ENCODE measurements at places on chromosomes 1 and 21.
A peak's percentile ranks its signal among the peaks of the same experiment; 100 is the strongest.

DNA sequence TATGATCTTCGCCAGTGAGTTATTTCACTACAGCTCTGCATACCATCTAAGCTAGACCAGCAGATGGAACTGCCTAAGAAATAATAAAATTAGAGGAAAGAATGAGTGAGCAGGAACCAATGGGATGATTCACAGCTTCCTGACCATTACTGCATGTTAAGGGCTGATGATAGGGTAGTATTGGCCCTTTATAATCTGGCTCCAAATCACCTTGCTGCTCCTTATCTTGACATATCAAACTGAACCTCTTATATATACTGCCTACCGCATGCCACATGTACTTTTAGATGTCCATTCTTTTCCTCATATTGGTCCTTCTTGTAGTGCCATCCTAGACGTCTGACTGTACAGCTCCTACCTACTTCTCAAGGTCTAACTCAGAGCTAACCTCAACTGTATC lies 524.4 kb downstream of the DPYD start:
- no peak for DNase-seq

DNA sequence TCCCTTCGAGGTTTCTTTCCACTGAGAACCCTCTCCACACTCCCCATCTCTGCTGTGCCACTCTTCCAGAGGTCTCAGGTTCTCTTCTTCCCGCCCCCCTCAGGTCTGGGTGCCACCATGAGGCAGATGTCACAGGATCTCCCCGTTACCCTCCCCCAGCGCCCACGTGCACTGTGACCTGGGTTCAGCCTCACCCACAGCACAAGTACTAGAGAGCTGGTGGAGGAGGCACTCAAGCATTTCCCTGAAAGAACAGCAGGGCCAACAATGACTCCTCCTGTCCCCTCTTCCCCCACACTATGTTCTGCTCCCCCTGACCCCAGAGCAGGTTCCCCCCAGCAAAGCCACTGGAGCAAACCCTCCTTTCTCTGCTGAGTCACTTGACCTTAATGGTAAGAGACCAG lies 14.3 kb downstream of the PLEKHA6 start:
- no peak for DNase-seq

DNA sequence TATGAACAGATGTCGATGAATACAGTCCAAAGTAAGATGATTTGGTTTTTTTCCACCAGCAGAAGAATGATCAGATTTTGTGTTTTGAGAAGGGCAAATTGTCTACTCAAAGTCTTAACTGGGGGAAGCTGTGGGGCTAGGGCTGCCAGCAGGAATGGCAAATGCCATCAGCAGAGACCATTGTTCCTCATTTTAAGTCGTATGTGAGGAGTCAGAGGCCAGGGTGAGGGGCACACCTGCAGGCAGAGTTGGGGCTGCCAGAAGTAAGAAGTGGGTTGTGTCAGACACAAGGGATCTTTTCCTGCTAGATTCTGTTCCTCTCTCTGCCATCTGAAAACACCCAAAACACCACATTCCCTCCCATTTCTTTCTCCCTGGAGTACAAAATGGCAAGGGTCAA lies 8.7 kb downstream of the PARK7 start:
- no peak for DNase-seq

DNA sequence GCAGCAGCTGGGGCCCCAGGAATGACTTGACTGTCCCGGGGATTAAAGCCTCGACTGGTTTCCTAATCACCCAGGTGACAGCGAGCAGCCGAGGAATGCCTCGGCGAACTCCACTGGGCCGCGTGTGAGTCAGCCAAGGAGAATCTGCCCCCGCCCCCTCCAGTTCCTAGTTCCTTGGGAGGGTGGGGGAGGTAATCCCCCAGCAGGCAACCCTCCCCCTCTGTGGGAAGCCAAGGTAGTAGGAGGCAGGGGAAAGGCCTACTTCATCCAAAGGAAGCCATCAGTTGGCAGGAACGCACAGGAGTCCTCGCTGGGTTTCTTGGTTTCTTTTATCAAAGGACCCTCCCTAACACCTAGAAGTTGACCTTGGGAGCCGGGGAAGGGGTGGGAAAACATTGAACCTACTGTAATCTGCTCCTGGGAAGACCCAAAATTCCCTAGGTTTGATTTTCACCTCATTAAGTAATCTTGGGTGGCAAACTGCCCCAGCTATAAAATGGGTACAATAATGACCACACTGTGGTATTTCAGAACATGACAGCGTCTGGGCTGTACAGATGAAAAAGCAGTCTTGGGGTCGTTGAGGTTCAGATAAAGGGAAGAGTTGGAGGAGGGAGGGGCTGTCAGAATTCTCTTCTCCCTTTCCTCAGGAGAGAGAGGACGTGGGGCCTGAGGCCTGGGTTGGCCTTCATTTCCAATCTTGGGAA lies 1.4 kb downstream of the TENT5B start:
- DNase-seq: no peak

DNA sequence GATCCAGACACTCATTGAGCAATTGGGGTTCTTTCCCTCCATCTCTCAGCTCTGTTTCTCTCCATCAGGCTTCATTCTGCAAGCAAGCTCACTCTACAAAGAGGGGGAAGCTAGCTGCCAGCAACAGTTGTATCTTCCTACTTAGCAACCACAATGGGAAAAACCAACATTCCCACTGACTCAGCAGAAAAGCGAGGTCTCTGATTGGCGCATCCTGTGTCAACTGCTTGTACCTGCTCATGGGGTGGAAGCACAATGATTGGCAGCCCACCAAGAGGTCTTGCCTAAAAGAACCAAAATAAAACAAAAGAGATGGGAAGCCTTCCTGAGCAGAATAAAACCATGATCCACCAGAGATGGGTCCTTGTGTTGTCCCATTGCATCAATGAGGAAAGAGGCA lies 4.0 kb upstream of the CDA start:
- DNase-seq: no peak

DNA sequence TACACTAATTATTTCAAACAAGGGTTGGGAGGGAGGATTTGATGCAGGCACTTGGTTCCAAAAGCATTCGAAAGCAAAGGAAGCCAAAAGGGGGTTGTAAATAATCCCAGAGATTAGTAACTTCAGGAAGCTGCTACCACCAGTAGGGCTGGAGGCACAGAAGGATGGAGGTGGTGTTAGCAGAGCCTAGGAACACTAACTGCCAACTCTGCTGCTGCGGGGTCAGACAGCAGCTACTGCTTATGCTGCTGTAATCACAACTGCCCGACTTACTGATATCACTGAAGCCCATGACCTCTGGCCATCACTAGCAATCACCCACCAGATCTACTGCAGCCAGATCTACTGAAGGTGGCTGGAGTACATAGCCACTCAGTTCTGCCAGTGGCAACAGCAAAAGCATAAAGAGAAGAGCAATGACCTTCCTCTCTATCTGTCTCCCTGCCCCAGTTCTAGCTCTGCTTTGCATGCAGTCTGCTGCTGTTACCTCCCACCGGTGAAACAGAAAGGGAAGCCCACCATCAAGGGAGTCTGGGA lies 408.5 kb downstream of the PLPP3 start:
- no peak for DNase-seq

DNA sequence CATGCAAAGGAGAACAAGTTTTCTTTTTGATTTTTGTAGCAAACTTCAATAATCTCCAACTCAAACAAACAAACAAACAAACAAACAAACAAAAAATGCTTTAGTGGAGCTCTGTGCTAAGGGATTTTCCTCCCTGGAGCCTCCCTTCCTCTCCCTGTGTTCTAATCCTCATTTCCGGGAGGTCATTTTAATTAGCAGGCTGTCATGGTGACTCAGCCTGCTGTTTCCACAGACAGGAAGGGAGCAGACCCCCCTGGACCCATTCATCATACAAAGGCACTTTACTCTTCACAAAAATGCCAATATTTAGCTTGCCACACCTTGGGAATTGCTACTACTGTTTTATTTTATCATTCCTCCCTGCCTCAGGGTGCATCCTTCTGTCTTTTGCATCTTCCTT lies 61.0 kb upstream of the SPATA6 start:
- DNase-seq: no peak

DNA sequence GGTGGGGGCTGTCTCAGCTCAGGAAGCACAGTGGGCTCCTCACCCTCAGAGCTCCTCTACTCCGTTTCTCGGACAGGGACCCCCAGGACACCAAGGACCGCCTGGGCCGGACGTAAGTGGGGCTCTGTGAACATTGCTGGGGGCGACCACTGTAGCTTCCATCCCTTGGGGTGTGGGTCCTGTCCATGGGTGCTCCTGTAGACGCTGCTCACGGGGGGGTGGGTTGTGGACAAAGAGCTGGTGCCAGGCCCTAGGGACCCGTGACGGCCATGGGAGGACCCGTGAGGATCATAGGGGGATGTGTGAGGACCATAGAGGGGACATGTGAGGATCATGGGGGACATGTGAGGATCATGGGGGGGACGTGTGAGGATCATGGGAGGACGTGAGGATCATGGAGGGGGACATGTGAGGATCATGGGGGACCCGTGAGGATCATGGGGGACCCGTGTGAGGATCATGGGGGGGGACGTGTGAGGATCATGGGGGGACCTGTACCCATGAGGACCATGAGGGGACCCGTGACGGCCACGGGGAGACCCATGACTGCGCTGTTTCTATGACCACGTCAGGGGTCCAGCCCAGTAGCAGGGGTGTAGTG lies 18.1 kb downstream of the COL6A1 start:
- DNase-seq: no peak

- DNase-seq: no peak
These were observed 14.3 kb downstream of the GPR137B start for GRCh38 chr1:236156512-236157208.

DNA sequence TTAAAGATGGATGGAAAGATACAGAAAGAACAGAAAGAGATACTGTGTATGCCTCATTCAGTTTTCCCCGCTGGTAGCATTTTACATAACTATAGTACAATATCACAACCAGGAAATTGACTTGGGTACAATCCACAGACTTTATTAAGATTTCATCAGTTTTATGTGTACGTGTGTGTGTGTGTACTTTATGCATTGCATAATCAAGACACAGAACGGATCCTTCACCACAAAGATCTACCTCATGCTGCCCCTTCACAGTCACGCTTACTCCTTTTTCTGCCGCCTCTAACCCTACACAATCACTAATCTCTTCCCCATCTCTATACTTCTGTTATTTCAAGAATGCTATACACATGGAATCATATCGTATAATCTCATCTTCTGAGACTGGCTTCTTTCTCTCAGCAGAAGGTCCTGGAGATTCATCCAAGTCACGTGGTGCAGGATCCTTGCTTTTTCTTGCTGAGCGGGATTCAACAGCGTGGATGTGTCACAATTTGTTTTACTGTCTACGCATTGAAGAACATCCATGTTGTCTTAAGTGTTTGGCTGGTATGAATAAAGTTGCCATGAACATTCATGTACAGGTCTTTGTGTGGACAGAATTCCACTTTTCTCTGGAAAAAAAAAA lies 76.7 kb downstream of the SLC35F3 start:
- no peak for DNase-seq

- no peak for DNase-seq
These were observed 70.3 kb downstream of the KIF1B start for GRCh38 chr1:10280439-10281350.

DNA sequence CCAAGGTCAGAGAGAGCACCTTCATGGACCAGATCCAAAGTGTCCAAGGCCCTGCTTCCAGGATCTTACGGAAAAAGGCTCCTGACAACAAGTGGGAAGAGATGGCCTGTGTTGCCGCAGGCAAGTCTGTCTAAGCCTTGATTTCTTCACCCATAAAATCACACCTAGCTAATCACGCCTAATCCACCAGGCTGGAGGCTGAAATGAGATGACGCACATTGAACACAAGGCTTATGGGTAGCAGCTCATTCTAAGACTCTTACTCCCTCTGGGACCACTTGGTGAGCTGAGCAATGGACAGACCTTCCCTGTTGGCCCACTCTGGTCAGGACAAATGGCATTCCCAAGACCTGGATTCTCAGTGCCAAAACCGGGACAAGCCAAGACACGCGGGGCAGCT lies 38.2 kb downstream of the GRIK3 start:
- no peak for DNase-seq

DNA sequence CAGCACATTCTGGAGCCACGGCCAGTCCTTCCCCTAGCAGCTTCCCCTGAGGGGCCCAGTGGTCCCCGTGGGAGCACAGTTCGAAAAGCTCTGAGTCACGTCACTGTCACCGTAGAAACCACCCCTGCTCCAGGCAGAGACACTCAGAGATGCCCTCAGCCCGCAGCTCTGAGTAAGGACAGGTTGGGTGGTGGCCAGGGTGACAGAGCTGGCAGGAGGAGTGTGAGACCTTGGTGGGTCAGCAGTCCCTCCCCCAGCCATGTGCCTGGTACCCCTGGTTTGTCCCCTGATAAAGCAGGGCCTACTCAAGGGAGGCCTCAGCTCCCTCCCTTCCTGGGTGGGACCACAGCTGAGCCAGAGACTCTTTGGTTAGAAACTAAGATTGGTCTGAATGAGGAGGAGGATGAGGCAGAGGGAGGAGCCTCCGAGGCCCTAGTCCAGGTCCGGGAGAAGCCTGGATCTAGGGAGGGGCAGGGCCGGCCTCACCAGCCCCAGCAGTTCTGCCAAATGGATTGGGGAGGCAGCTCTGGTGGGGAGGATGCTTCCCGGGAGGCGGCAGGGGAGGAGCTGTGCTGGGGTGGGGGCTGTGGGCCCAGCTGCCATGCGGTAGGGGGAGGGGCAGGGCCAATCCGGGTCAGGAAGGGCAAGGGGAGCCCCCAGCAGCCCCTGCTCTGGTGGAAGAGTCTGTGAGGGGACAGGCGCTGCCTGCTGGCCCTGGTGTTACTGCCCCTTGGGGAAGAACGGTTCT lies 55.2 kb downstream of the SLC9A1 start:
- peak; percentile 35 for DNase-seq

DNA sequence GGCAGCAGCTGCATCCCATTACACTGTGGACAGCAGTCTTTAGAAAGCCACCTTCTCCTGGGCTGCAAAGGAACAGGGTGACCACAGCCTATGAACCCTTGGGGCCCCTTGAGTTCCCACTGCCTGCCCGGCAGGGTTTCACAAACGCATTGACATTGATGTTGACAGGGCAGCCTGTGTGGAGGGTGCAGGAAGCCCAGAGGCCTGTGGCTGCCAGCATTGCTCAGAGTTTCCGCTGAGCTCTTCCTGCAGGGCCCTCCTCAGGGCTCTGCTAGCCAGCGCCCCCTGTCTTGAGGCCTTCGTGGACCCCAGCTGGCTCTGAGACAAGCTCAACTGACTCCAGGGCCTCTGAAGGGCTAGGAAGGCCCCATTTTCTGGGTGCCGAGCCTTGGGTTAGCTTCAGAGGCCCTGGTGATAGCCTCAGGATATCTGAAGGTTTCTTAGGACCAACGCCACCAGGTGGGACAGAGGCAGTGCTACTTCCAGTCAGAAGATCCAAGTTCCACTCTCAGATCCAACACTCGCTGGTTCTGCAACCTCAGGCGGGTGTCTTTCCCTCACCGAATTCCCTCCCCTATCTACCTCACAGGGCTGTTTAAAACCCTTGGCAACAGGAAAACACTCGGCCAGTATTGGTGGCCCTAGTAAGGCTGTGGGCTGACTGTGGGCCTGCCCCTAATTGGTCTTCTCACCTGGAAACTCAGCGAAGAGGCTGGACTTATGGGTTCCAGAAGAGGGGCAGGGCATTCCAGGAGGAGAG lies 27.2 kb upstream of the EPS8L3 start:
- DNase-seq: no peak

DNA sequence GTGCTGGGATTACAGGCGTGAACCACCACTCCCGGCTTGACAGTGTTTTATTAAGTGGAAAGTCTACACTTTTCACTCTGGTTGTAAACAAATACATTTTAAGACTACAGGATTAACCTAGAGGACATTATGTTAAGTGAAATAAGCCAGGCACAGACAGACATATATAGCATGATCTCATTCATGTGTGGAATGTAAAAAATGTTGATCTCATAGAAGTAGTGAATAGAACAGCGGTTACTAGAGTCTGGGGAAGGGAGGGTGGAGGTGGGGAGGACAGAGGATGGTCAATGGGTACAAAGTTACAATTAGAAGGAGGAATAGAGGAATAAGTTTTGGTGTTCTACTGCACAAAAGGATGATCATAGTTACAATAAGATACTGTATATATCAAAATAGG lies 16.9 kb downstream of the CTH start:
- DNase-seq: no peak

All from NCI-H1417 treated with DMSO at 0.1 percent for 48 hours (cell line).